ENCODE measurements at places on chromosomes 12 and 14. TPM values are rescaled to one million over a fixed set of nuclear protein-coding genes. Genes with fewer than 3 reads are reported as not detected.

GRCh38 chr14:44937547-44937946 is 24.2 kb downstream of the KLHL28 start:
- no peak for DNase-seq

DNA sequence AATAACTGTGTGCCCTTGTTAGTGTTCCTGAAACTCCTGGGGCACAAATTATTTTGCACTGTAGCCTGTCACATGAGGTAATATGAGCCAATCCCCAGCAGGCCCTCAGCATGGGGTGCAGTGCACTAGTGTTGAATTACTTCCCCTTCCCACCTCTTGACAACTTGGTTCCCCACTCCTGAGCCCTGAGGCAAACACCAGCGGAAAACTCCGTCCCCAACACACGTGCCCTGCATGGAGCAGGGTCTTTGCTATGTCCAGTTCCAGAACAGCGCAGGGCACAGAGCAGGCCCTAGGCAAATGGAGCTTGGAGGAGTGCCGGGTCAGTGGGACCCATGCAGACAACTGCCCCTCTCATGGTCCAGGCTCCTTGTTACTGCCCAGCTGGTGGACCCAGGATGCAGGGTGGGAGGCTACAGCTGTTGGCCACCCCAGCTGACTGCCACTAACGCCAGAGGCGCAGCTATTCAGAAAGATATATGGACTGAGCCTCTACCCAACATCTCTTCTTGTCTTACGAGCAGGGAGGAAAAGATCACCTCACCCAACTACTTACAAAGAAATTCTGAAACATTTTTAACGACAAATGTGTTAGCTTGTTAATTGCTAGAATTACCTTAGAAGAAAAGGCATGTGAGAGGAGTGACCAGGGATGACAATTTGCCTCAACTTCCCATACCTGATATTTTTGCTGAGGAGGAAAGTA is 71.6 kb downstream of the NT5DC3 start:
- DNase-seq: no peak

FGF23 gene
- total RNA-seq: not detected

- no peak for DNase-seq
These were observed 7.4 kb upstream of the MYH7 start for GRCh38 chr14:23442721-23443356.

- DNase-seq: no peak
These were observed 48.7 kb upstream of the WSCD2 start for GRCh38 chr12:108080363-108080762.

- no peak for DNase-seq
These were observed 5.8 kb downstream of the CCNB1IP1 start for GRCh38 chr14:20327005-20327869.

- no peak for DNase-seq
These were observed 162.0 kb downstream of the UNC79 start for GRCh38 chr14:93592786-93593185.

DNA sequence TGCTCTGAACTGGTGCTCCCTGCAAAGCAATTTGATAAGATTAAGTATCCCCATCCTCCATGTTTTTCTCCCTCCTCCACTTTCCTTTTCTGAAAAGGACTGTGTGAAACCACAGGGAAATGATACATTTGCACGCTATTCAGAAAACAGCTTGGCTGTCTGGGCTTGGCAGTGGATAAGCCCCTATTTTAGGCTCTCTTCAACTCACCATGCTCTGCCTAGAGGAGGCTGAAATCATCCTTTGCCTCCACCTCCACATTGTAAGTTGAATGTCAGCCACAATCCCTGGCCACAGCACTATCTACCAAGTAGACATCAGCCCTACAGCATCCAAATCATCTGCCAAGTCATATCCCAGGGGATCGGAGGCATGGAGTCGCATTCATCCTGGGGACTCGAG is 642.3 kb downstream of the RPS29 start:
- no peak for DNase-seq

IRAK4 gene
- 13.1 TPM for total RNA-seq

GRCh38 chr12:17550011-17550410 is 540.0 kb downstream of the RERGL start:
- no peak for DNase-seq

UNC119B gene
- 26.1 TPM for total RNA-seq

- no peak for DNase-seq
These were observed 55.1 kb upstream of the CMKLR1 start for GRCh38 chr12:108394196-108394595.

SIX4 gene
- 3.2 TPM for total RNA-seq

GRCh38 chr12:15278816-15279658 is 43.3 kb upstream of the PTPRO start:
- peak; percentile 87 for DNase-seq

DNA sequence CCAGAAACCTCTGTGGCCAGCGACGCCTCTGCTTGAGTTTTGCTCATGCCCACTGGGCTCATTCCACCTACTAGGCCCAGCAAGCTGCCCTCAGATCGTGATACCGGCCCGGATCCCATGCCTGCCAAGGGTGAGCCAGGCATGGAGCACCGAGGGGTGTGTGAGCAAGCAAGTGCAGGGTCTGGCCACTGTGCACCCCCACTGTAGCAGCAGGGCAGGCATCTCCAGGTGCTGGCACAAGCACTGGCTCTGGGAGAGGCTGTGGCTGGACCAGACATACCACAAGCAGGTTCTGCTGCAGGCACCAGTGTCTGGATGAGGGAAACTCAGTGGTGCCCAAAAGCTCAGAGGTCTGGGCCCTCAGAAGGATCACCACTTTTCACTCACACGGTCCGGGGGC is 20.6 kb downstream of the FAM186A start:
- DNase-seq: no peak

ADAM20 gene
- total RNA-seq: 0.26 TPM

TEX52 gene
- not detected for total RNA-seq

DNA sequence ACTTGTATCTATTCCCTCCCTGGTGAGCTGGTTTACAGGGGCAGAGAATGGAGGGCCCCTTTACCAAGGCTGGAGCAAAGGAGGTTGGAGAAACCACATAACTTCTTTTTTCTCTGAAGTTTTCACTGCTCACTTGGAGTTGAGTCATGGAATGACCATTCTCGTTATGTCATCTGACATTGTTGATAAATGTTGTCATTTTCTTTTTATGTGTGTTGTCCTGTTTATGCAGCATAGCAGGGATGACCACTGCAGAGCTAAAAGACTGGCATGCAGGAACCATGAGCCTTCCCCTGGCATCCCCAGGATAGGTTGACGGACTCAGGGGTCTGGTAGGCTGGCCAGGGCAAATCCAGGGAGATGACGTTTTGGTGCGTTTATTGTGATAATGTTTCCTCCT is 256.8 kb upstream of the DDHD1 start:
- no peak for DNase-seq

DNA sequence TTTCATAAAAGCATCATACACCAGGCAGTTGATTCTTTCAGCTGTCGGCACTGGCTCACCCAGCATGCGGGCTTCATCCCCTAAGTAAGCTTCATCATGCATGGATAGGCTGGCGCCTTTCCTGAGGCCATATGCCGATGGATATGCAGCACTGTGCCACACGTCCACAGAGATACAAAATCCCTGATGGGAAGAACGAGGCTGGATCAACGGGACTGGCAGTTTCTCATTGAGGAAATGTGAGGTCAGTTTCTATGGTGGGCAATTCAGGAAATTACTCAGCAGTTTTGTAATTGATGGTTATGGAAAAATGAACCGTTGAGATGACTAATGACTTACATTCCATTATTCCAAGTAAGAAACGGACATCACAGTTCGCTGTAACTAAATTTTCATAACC is 453.8 kb downstream of the TMEM121 start:
- DNase-seq: no peak

- DNase-seq: no peak
These were observed 75.9 kb upstream of the C14orf180 start for GRCh38 chr14:104503691-104504090.

DNA sequence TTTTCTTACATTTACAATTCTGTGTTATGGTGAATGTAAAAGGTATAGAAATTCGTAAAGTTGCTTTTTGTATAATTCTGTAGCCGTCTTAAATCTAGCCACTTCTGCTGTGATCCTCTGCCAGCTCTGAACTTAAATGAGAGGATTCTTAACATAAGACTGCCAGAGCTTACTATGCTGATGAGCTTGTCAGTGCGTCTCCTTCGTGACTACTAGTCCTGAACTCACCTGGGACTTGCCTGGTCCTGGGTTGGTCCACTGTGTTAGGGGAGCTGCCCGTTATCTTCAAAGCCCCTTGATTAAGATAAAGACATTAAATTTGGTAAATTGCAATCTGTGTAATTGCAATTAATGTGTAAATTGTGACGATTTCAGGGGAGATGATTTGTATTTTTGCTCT is 44.7 kb downstream of the UNC79 start:
- no peak for DNase-seq

LYZ gene
- not detected for total RNA-seq

FGD6 gene
- total RNA-seq: 15.0 TPM

CLEC6A gene
- total RNA-seq: not detected

PMCH gene
- 0.66 TPM for total RNA-seq

PRH2 gene
- total RNA-seq: not detected

DNA sequence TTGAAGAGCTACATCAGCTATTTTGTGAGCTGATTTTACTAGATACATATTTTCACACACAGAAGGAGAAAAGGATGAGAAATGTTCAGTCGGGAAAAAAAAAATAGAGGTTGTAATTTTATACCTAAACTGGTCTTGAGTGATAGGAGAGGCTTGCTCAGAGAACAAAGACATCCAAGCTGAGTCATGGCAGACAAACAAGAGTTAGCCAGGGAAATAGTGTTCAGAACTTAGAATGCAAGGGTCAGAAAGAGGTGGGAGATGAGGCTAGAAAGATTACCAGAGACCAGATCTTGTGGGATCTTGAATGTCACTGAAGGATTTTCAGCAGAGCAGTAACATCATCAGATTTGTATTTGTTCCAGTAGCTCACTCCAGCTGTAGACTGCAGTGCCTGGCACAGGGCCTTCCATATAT is 121.9 kb upstream of the ATF1 start:
- peak; percentile 41 for DNase-seq
